Activated T-cell treated with anti-CD3 and anti-CD28 coated beads, Interleukin-2, amount 50 U/mL, for 72 hours (primary cell): ENCODE measurements at places on chromosomes 4 and X.
A peak's percentile ranks its signal among the peaks of the same experiment; 100 is the strongest.

DNA sequence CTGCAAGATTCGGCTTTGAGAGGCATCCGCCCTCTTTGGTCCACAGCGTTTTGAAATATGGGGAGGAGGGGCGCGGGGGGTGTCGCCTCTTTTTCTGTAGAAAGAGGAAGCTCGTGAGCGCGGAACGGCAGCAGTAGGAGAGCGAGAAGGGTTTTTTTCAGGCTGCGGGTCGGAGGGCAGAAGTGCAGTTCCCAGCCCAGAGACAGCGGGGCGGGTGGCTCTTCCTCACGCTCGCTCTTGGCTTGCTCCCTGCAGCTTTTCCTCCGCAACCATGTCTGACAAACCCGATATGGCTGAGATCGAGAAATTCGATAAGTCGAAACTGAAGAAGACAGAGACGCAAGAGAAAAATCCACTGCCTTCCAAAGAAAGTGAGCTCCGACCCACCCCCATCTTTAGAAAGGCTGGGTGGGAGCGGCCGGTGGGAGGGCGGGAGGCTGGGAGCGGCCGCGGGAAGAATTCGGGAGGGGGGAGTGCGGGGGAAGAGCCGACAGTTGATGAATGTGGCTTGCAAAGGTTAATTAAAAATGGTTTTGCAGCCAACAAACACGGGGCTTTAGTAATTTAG, 1.2 kb downstream of the TMSB4X start:
- peak; percentile 50 for DNase-seq
- peaks cover 42% of the 10 kb centered on the region for H3K4me1 ChIP-seq
- peak overlapping the region; percentile 93 for H3K4me3 ChIP-seq
- H3K27ac ChIP-seq: peak overlapping the region; percentile 98
- peaks cover 14% of the 10 kb centered on the region for H3K36me3 ChIP-seq

DNA sequence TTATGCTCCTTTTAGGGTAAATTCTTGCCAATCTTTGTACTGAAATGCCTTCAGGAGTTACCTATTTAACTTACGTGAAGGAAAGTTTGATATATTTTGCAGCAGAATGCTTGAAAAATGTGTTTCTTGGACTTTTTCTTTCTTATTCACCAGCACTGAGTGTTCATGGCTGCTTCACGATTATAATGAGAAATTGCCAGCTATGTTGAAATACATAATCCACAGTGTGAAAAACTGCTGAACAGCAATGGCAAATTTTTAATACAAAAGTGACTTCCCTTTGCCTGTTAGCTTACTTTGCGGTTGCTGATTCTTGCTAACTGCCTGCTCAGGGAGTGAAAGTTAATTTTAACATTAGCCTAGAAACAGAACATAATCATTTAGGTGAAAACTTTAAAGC, 153.8 kb upstream of the SLC4A4 start:
- DNase-seq: no peak
- H3K27ac ChIP-seq: no peak overlapping the region
- H3K4me1 ChIP-seq: peaks cover 27% of the 10 kb centered on the region
- peaks cover 37% of the 10 kb centered on the region for H3K27me3 ChIP-seq

GRCh38 chr4:14671146-14671545, 331.1 kb upstream of the CPEB2 start:
- H3K36me3 ChIP-seq: peaks cover 1% of the 10 kb centered on the region
- no peaks in the 10 kb centered on the region for H3K4me1 ChIP-seq
- no peak overlapping the region for H3K4me3 ChIP-seq
- H3K27ac ChIP-seq: no peak overlapping the region
- peaks cover 19% of the 10 kb centered on the region for H3K27me3 ChIP-seq

DNA sequence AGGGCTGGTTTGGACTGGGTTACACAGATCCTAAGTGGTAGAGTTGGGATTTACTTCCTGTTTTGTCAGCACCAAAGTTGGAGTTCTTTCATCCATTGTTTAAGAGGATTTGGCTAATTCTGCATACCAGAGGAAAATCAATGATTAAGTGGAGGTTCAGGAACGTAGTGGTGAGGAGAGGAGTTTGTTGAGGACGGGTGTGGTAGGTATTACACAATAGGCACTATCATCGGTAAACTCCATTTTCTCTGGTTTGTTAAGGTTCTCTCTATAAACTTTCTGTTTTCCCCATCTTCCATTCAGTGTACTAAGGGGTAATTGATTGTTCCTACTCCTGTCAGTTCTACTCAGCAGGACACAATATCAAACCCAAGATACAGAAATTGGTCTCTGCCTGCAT, 107.5 kb upstream of the VCX2 start:
- no peaks in the 10 kb centered on the region for H3K27me3 ChIP-seq
- H3K4me3 ChIP-seq: no peak overlapping the region
- H3K4me1 ChIP-seq: no peaks in the 10 kb centered on the region
- no peak for DNase-seq
- H3K36me3 ChIP-seq: no peaks in the 10 kb centered on the region

DNA sequence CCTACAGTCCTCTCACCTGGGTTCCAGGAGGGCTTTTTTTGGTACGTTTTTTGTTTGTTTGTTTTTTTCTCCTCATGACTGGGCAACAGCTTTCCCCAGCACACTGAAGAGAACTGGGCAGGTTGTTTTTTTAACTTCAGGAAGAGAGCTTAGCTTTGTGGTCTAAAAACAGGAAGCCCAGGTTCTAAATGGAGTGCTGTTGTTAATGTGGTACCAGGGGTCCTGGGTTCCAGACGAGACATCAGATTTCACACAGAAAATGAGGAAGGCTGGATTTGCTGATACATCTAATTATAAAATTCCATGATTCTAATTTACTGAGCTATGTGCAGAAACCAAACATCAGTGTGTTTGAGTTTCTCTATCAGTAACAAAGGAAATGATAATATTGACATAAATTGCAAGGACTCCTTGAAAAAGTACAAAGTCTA, 4.2 kb downstream of the MYOZ2 start:
- DNase-seq: no peak
- no peaks in the 10 kb centered on the region for H3K36me3 ChIP-seq
- no peaks in the 10 kb centered on the region for H3K27me3 ChIP-seq
- H3K4me3 ChIP-seq: peak overlapping the region; percentile 20

DNA sequence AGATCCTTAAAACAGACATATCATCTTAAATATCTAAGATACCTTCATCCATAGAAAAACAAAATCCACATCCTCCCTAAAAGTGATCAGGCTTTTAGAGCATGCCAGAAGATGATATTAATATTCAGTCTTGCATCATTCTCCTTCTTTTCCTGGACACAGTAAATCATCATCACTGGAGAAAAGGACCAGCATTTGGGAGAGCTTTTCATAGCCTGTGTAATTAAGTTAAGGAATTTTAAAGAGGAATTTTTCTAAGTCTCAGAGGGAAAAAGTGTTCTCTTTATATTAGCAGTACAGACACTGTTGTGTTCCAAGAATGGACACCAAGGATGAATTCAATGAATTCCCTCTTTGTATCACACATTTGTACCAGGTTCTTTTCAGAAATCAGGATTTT, 696 bp downstream of the SCRG1 start:
- no peaks in the 10 kb centered on the region for H3K36me3 ChIP-seq
- DNase-seq: no peak
- H3K27me3 ChIP-seq: no peaks in the 10 kb centered on the region
- H3K4me3 ChIP-seq: no peak overlapping the region
- H3K4me1 ChIP-seq: no peaks in the 10 kb centered on the region

- no peak overlapping the region for H3K4me3 ChIP-seq
- DNase-seq: peak; percentile 2
- no peak overlapping the region for H3K27ac ChIP-seq
- no peaks in the 10 kb centered on the region for H3K4me1 ChIP-seq
These were observed 235.3 kb upstream of the SFRP2 start for GRCh38 chr4:154024097-154024694.

DNA sequence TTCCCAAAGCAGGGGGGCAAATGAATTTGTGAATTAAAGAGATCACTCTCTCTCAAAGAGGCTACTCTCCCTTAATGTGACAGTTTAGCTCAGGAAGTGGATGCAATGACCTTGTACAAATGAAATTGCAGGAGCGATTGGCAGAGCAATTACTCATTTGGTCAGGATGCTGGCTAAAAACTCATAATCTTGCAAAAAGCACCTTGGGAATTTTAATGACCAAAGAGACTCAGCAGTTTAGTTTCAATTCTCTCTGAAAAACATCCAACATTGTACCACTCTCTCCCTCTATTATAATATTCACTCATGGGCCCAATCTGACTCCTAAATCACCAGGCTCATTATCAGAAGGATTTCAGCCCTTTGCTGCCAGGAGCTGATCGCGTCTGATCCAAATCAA, 26.1 kb downstream of the PDGFC start:
- no peaks in the 10 kb centered on the region for H3K36me3 ChIP-seq
- no peak overlapping the region for H3K27ac ChIP-seq
- H3K27me3 ChIP-seq: no peaks in the 10 kb centered on the region
- no peak for DNase-seq

- peaks cover 6% of the 10 kb centered on the region for H3K27me3 ChIP-seq
- peaks cover 4% of the 10 kb centered on the region for H3K36me3 ChIP-seq
- H3K4me3 ChIP-seq: no peak overlapping the region
- peak overlapping the region; percentile 47 for H3K27ac ChIP-seq
These were observed 5.8 kb upstream of the UXT start for GRCh38 chrX:47664737-47665136.

DNA sequence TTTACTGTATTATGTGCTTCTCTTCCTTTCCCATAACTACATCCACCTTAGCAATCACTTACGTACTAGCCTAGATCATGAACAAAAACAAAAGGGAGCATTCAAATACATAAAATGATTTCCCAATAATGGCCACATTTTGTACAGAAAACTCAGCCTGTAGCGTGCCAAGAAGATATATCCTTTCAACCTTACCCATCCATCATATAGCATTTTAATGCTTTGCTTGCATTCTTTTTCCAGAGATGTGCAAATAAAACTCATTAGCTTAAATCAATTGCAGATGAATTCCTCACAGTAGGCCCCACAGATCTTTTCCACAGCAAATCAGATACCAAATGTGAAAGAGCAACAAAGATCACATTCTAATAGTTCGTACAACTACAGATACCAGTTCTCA, 20.8 kb downstream of the GRSF1 start:
- no peak overlapping the region for H3K27ac ChIP-seq
- H3K36me3 ChIP-seq: peaks cover 10% of the 10 kb centered on the region
- peaks cover 15% of the 10 kb centered on the region for H3K4me1 ChIP-seq
- DNase-seq: no peak

DNA sequence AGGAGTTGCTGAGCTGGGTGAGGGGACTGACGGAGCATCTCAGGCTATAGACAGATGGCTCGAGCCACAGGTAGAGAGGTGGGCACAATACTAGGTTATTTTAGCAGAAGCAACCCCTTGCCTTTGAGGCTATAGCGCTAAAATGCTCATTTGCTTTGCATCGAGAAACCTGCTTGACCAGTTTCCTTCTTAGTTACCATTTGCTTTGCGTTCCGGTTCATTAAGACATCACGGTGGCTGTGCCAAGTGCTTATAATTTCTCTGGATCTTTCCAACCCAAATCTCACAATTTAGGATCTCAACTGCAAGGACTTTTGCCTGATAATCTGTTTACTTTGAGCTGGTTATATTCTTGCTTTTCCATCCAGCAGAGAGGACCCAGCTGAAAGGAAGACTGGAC, 40.8 kb downstream of the DLG3 start:
- no peak overlapping the region for H3K4me3 ChIP-seq
- no peaks in the 10 kb centered on the region for H3K4me1 ChIP-seq
- no peak for DNase-seq
- peaks cover 21% of the 10 kb centered on the region for H3K27me3 ChIP-seq

DNA sequence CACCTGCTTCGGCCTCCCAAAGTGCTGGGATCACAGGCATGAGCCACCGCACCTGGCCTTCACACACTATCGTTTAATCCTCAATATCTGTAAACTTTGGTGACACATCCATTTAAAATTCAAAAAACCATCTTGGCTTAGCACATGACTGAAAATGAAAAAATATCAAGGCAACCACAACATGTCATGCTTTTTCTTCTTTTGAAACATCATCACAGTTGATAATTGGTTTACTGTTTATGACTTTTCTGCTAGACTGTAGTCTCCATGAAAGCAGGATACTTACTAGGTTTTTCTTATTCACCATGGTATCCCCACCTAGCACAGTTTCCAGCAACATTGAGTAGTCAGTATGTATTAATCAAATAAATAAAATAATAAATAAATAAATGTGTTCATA, 11.0 kb downstream of the GNRHR start:
- H3K4me3 ChIP-seq: no peak overlapping the region
- peaks cover 16% of the 10 kb centered on the region for H3K4me1 ChIP-seq
- no peaks in the 10 kb centered on the region for H3K36me3 ChIP-seq
- H3K27me3 ChIP-seq: no peaks in the 10 kb centered on the region
- no peak for DNase-seq

DNA sequence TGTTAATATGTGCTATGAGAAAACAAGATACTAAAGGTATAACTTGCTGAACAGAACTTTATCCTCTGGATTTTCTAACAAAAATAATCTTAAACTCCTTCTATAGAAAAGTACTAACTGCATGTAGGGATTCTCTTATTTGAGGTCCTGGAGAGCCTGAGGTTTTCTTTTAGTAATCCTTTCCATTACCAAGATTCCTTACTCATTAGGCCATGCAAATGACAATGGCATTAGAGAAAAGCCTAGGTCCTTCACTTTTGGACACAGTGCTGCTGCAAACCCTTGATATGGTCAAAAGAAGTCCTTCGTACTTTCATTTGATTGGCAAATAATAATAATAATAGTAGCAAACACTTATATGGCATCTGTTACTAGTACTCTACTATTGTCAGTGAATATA, 3.2 kb downstream of the MMRN1 start:
- H3K4me1 ChIP-seq: peaks cover 17% of the 10 kb centered on the region
- H3K36me3 ChIP-seq: no peaks in the 10 kb centered on the region
- no peak overlapping the region for H3K4me3 ChIP-seq

GRCh38 chr4:19033816-19034733, 1012.5 kb upstream of the LCORL start:
- H3K27ac ChIP-seq: no peak overlapping the region
- no peaks in the 10 kb centered on the region for H3K27me3 ChIP-seq
- H3K4me1 ChIP-seq: no peaks in the 10 kb centered on the region
- DNase-seq: no peak

DNA sequence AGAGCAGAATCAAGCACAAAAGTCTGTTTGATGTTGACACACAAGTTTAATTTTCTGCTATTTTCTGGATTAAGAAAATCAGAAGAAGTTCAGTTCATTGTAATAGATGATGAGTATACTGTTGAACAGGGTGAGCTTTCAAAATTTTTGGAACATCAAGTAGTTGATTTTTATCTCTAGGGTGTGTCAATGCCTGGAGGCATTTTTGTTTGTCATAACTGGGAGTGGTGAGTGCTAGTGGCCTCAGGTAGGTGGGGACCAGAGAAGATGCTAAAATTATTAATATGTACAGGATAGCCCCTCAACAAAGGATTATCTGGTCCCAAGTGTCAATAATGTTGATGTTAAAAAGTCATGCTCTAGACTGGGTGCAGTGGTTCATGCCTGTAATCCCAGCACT, 279.7 kb upstream of the GNPDA2 start:
- DNase-seq: no peak
- peaks cover 4% of the 10 kb centered on the region for H3K36me3 ChIP-seq
- no peaks in the 10 kb centered on the region for H3K4me1 ChIP-seq
- no peak overlapping the region for H3K4me3 ChIP-seq
- H3K27ac ChIP-seq: no peak overlapping the region
- H3K27me3 ChIP-seq: no peaks in the 10 kb centered on the region

- no peaks in the 10 kb centered on the region for H3K27me3 ChIP-seq
- DNase-seq: no peak
These were observed 119.3 kb upstream of the PITX2 start for GRCh38 chr4:110742143-110742542.

- H3K36me3 ChIP-seq: no peaks in the 10 kb centered on the region
- H3K27ac ChIP-seq: no peak overlapping the region
- H3K27me3 ChIP-seq: no peaks in the 10 kb centered on the region
- H3K4me1 ChIP-seq: no peaks in the 10 kb centered on the region
These were observed 37.5 kb upstream of the NOCT start for GRCh38 chr4:138978028-138978585.

- no peaks in the 10 kb centered on the region for H3K27me3 ChIP-seq
- H3K27ac ChIP-seq: no peak overlapping the region
- H3K4me1 ChIP-seq: no peaks in the 10 kb centered on the region
- DNase-seq: no peak
- no peaks in the 10 kb centered on the region for H3K36me3 ChIP-seq
- H3K4me3 ChIP-seq: no peak overlapping the region
These were observed 138.3 kb upstream of the PDHA2 start for GRCh38 chr4:95701500-95702170.
